Caki2 (cell line): ENCODE measurements at places on chromosomes 7 and 10. TPM values are rescaled to one million over a fixed set of nuclear protein-coding genes. Genes with fewer than 3 reads are reported as not detected.
A peak's percentile ranks its signal among the peaks of the same experiment; 100 is the strongest.

DNA sequence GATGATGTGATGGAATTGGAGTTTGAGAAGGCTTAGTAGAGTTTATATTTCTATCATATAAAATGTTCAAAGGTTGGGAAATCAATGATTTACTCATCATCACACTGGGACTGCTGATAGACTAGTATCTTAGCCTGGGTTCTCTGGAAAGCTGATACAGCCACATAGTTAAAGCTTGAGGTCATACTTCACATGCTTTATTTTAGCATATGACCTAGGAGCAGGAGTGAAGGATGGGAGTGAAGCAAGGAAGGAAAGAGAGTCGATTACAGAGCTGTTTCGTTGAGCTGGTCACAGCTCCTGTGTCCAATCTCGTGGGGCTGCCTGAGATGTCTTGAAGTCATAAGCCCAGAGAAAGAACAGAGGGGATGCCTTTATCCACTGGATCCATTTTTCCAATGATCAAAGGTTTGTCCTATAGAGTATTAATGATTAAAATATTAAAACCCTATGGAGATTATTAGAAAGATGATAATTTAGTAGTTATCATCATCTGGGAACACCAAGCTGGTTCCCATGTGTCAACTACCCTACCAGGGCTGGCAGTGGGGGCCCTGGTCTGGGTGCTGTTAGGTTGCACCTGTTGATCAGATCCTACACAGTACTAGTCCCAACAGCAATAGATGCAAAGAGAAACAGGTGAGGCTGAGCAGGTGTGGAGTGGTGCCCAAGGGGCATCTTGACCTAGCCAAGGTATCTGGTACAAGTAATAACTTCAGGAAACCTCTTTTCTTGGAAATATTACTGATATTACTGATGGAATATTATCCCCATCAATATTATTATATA is 77.8 kb downstream of the BAMBI start:
- peak; percentile 57 for DNase-seq

- no peak for DNase-seq
Observed at GRCh38 chr7:96527133-96527827, 182.4 kb downstream of the SEM1 start.

Gene CALML5
- total RNA-seq, result not detected in 2 replicates

Gene TFPI2
- 149 and 189 TPM in 2 replicates for total RNA-seq

- DNase-seq, result no peak
Observed at GRCh38 chr7:131145770-131146169, 181.9 kb upstream of the MKLN1 start.

- no peak for DNase-seq
Observed at GRCh38 chr7:491292-491957, 28.2 kb downstream of the PDGFA start.

Gene NCF1
- total RNA-seq, result not detected in 2 replicates

Gene UFSP1
- total RNA-seq, result 7.4 and 11.8 TPM in 2 replicates

Gene SFMBT2
- total RNA-seq, result 0.24 and 8.1 TPM in 2 replicates

DNA sequence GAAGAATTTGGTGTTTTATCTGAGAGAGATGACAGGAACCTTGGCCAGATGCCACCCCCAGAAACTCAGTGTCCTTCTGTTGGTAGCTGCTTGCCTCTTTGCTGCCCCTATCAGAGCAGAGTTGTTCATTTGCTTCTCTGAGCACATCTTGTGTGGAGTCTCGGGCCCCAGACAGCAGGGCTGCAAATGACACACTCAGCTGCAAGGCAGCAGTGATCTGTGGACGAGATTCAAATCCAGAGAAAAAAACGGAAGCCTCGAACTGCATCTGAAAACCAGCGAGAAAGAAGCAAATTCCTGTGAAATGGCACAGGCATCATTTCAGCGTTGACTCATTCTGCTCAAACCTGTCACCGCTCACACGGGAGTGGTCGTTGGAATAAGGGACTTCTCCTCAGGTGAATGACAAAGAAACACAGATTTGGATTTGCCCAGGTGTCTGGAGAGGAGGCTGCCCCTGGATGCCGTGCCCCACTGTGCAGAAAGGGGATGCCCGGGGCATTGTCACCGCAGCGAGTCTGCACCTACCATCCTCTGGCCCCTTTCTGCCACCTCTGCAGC is 144.7 kb downstream of the PFKFB3 start:
- DNase-seq, result peak; percentile 36

Gene FKBP6
- total RNA-seq, result not detected in 2 replicates

Gene CUZD1
- total RNA-seq, result 2.5 TPM in 1 of 2 replicates, not detected in the other

DNA sequence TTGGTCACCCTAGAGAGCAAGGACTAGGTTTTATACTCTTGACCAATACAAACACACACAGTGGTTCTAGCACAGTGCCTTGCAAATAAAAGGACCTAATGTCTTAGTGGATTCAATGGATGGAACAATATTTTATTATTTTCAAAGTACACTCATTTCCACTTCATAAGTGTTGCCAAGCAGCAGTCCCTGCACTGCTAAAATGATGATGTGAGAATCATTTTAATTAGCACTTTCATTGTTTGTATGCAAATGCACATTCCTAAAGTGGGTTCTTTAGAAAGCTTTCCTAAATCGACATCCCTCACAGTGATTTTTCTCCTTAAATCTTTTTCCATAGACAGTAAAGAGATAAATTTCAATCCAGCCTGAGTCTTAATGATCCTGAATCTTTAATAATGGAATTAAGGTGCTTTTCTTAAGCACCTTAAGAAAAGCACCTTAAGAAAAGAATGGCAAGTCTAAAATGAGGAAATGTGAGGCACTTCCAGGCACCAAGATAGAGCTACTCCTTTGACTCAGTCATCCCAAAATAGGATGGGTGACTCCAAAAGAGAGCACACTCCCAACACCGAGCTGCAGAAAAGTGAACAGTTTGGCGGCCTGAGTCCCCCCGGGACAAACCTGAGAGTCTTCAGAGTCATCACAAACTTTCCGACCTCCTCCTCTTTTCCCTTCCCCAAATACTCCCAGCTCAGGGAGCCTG is 84.5 kb downstream of the SORBS1 start:
- no peak for DNase-seq

DNA sequence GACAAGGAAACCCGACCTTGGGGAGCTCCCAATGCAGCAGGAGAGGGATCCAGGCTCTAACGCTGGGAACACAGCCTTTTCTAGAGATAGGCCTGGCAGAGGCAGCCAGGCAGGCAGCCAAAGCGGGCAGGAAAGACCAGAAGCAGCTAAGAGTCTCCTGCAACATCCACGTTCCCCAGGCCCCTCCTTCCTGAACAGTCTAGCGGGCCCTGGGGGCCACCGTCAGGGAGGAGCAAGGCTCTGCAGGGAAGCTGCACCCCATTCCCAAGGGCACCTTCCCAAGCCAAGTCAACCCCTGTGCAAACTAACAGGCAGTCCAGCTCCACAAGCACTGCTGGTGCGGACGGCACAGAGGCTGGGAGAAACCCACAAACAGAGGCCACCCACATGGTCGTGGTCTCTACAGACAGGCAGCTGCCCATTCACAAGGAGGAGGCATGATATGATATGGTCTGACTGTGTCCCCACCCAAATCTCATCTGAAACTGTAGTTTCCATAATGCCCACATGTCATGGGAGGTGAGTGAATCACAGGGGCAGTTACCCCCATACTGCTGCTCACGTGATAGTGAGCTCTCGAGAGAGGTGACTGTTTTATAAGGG is 115.7 kb downstream of the MAD1L1 start:
- DNase-seq, result no peak

DNA sequence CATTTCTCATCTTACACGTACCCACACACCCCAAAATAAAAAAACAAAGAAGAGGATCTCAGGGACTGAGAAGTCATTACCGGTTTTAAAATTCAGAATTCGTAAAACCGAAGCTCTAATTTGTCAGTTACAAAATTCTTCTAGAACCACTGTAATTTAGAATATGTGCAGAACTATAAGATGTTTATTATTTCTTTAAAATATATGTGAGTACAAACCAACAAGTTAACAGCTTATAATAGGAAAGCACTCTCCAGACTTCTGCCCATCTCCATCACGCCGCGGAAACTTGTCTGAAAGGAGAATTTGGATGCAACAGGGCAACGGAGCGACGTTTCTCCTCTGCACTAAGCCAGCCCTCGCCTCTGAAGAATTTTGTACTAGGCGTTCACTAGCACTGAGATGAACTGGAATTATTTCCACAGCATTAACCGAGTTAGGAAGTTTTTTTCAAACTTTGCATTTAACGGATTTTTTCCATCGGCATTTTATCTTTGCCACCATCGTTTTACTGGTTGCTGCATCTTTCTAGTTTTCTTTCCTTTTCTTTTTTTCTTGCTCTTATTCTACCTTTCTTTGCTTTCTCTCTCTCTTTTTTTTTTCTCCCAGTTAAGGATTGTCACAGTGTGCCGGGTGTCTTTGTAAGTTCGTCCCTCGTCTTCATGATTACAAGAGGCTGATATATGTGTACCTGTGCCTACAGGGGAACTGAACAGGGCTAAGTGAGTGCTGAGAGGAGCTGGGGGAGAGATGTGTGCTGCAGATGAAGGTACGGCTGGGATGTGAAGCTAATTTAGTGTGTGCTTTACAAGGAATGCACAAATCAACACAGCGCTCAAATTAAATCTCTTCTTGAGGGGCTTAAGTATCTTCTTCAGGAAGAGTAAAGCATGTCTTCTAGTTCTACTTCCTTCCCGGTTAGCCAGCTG is 295.9 kb upstream of the NFE2L3 start:
- DNase-seq, result peak; percentile 31

Gene KLF14
- total RNA-seq, result not detected in 2 replicates

GRCh38 chr10:62688971-62689700 is 115.4 kb upstream of the ADO start:
- DNase-seq, result no peak

Gene TPST1
- total RNA-seq, result 53.2 and 59.9 TPM in 2 replicates

- DNase-seq, result no peak
Observed at GRCh38 chr7:133480868-133481267, 228.0 kb downstream of the EXOC4 start.

- peak; percentile 55 for DNase-seq
Observed at GRCh38 chr10:59625721-59626522, 83.7 kb downstream of the SLC16A9 start.

Gene NKX1-2
- not detected in 2 replicates for total RNA-seq

DNA sequence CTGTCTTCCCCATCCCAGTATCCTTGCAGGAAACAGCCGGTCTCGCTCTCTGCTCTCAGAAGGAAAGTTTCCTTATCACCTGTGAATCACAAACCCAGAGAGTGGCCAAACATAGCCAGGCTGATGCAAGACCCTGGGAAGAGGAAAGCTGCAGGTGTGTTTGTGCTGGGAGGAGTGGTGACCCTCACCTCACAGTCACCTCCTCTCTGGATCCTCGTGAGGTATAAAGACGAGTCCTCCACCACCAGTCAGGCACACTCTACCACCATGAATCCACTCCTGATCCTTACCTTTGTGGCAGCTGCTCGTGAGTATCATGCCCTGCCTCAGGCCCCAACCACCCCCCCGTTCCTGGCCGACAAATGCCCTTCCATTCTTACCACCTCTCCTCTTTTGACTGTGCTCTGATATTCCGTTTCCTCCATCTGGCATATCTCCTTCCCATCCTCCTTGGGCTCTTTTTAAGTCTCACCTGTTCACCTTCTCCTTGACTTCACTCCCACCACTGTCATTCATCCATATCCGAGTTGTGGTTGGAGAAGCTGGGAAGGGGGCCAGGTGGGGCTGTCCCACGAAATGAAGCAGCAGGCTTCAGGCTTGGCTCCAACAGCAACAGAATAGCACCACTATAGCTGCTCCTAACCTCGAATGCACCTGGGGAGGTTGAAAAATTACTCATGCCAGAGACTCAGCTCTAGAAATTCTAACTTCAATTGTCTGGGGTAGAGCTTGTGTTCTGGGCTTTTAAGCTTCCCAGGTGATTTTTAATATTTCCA is at the start of gene PRSS1:
PRSS1 (plus strand) TSS at position 255 of the 776 bp plus-strand sequence; CDS start at position 268, 13 bp downstream.
- DNase-seq, result no peak

DNA sequence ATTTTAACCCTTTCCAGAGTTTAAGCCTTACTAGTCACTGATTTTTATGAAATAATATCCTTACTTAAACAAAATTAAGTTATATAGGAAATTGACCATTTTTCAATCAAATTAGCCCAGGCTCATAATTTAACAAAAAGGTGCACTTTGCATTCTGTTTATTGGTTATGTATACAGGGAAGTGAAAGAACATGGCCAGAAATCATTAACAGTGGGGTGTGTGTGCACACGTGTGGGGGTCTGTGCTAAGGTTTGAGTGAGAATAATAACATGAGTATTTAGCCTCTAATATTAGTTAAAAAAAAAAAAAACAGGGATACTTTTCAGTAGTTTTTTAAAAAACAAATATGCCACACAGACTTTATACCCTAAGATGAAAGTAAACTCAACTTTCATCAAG is 510.5 kb upstream of the PFKP start:
- no peak for DNase-seq
